Fibroblast of upper back skin (primary cell): ENCODE measurements at places on chromosomes 1 and 21.

- no peak for DNase-seq
Measured at GRCh38 chr1:80517062-80517461, 1283.7 kb upstream of the ADGRL2 start.

GRCh38 chr1:59755069-59755685, 59.6 kb upstream of the HOOK1 start:
- DNase-seq, result peak; percentile 77

- DNase-seq, result no peak
Measured at GRCh38 chr1:221794935-221795334, 53.0 kb upstream of the DUSP10 start.

GRCh38 chr1:80441664-80442063, 1359.1 kb upstream of the ADGRL2 start:
- DNase-seq, result no peak

GRCh38 chr1:169127305-169127704, 20.8 kb downstream of the ATP1B1 start:
- DNase-seq, result no peak

DNA sequence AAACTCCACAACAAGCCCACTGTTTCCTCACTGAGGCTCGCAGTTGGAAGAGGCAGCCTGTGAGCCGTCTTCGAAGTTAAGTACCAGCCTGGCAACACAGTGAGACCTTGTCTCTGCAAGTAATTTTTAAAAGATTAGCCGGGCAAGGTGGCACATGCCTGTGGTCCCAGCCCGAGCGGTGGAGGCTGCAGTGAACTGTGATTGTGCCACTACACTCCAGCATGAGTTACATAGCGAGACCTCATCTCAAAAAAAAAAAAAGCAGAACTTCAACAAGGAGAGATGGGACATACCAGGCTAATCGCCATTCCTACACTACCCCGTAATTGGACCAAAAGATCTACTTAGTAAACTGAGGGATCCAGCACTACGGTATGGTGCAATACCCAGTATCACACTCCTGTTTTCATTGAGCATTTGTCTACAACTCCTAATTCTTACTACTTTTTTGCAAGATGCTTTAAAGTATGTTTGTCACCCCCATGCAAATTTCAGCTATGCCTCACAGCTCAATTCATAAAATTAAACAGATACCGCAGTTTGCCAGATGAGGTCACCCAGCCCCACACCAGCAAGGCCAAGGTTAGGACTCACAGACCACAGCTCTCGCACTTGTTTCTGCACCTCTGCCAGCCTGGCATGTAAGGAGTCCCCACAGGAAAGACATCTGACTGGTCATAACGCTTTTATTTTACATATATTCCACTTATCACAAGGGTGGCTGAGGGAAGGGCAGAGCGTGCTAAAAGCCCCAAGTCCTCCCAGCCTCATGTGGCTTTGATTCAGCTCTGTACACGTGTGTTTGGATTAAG, 21.0 kb downstream of the SDE2 start:
- DNase-seq, result no peak

DNA sequence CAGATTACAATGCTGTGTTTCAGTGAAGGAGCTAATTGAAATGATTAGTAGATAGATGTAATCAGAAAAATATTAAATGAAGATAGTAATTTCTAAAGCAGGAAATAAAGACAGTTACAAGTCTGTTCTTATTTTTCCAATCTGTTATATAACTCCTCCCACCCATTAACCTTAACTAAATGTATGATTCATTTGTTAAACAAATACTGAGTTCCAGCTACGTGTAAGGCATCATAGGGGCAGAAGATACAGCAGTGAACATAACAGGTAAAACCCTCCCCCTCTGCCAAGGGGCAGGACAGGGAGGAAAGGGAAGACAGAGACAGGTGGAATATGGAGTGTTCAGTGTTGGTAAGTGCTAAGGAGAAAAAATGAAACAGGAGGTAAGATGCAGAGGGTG, at the start of gene FAM177B:
FAM177B (plus strand) TSS at position 231 of the 400 bp plus-strand sequence. CDS start 9,344 bp downstream, outside the sequence.
- no peak for DNase-seq

DNA sequence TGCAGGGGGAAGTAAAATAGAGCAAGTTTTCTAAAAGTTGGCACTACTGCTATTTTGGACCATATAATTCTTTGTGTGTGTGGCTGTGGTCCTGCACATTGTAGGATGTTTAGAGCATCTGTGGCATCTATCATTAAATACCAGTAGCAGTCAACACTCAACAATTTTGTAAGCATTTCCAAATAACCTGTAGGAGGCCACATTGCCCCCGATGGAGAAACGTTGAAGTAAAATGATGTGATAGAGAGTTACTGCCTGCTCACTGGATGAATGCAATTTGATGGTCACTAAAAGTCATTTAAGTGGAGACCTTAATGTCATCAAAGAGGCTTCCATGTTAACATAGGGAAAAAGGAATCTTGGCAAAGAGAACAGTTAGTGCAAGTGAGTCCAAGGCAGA, 560.8 kb downstream of the NEGR1 start:
- no peak for DNase-seq

GRCh38 chr21:25708467-25709065, 26.1 kb downstream of the ATP5PF start:
- peak; percentile 44 for DNase-seq

GRCh38 chr1:173663159-173663558, 6.5 kb downstream of the ANKRD45 start:
- no peak for DNase-seq

GRCh38 chr1:55049914-55050278, 10.5 kb downstream of the PCSK9 start:
- peak; percentile 43 for DNase-seq

DNA sequence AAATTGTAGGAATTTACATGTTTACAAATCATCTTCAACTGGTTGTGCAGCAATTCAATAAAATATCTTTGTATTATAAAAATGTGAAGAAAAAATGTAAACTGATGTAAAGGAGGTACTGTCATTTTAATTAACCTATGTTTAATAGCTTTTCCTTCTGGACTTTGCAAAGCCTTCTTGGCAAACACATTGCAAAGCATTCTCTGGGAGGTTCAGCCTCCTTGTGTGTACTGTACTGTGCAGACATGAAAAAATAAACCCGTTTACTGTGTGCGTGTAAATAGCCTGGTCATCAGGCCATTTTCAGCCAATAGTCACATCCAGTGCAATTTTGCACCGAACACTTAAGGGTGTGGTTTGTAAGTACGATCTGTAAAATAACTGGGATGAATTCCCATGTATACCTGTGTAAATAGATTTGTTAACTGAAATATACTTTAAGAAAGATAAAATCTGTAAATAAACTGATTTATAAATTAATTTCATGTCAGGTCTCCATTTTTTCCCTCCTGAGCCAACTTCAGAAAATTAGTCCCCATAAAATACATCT, 40.2 kb upstream of the QSOX1 start:
- no peak for DNase-seq

GRCh38 chr21:25133939-25134338, 473.3 kb downstream of the MRPL39 start:
- DNase-seq, result peak; percentile 82

GRCh38 chr1:170073893-170074249, 624 bp downstream of the KIFAP3 start:
- no peak for DNase-seq

DNA sequence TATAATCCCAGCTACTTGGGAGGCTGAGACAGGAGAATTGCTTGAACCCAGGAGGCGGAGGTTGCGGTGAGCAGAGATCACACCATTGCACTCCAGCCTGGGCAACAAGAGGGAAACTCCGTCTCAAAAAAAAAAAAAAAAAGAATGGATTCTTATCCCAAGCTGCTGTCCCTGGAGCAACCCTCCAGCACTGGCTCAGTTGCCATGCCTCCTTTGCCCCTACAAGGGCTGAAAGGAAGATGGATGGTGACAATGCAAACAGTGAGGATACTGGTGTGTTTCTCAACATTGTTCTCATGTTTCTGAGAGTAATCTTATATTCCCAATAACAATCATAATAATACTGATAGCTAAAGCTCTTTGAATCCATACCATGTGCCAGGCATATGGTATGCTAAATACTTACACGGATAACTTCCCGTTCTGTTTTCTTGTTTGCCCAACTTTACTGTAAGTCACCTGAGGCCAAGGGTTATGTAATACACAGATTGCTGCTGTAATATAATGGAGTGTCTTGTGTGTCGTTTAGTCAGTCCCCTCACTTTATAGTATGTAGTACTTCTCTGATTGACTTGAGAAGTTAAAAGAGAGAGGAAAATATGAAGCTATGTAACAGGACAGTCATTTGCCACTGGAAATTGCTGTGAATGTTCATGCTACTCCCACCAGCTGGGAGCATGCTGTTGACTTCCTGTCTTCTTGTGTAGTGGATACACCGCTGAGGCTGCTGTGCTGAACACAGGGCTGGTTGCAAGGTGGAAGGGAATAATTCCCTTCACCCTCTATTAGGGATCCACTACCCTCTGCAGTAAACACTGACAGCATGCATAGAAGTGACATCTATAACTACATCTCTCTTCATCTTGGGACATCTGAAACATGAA, 153.6 kb downstream of the CNIH3 start:
- DNase-seq, result no peak

DNA sequence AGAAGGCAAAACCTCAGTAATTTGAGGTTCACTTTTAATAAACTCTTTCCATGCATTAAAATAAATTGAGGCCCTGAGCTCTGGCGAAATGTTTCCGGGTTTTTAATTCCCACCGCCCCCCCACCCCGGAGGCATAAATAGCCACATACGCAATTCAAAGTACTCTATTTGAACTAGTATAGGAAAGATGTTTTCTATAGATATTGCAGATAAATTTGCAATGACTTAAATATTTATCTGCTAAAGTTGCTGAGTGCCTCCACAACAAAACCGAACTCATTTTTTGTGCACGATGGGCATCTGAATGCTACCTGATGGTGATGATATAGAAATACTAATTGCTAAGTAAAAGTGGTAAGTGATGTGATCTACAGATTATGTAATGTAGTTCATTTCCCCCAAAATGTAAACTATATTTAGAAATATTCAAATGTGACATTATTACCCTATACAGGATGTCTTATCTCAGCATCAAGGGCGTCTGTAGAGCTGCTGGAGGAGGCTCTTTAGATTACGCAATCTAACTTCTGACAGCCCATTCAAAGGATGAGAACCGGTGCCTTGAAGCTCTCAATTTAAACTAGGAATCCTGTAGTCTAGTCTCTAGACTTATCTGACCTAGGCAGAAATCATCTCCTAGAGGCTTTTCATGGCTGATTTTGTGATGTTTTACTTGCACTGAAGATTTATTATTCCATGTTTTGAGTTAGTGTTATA, 8.5 kb downstream of the IRF2BP2 start:
- DNase-seq, result peak; percentile 56

DNA sequence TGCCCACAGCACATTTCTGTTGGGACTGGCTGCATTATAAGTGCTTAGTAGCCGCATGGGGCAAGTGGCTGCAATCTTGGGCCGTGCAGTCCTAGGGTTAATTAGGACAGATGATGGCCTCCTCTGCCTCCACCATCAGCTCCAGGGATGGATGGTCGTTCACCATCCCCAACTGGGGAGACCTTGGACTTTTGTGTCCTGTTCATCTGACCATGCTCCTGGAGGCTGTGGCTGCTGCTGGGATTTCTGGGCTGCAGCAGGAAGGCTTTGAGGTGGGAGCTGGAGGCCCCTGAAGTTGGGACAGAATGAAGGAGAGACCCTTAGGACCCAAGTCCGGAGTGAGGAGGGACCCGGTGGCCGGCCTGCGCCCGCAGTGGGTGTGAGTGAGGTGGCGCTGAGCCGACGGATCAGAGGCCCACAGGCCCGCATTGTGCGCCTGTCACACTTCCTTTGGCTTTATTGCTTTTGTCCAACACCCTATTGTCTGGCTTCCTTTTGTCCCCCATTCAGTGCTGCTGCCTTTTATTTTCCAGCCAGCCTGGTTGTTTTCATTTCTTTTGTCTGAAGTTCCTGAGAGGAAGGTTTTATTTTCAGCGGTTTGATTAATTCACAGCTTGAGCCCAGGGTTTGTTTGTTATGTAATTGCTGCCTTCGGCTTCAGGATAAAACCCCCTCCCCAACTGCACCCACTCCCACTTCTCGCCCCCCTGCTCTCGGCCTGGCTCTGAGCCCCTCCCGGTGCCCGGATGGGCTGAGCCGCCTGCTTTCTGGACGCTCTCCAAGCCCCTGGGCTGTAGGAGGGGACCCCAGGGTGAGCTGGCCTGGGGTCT, 35.6 kb downstream of the SOX13 start:
- DNase-seq, result no peak

DNA sequence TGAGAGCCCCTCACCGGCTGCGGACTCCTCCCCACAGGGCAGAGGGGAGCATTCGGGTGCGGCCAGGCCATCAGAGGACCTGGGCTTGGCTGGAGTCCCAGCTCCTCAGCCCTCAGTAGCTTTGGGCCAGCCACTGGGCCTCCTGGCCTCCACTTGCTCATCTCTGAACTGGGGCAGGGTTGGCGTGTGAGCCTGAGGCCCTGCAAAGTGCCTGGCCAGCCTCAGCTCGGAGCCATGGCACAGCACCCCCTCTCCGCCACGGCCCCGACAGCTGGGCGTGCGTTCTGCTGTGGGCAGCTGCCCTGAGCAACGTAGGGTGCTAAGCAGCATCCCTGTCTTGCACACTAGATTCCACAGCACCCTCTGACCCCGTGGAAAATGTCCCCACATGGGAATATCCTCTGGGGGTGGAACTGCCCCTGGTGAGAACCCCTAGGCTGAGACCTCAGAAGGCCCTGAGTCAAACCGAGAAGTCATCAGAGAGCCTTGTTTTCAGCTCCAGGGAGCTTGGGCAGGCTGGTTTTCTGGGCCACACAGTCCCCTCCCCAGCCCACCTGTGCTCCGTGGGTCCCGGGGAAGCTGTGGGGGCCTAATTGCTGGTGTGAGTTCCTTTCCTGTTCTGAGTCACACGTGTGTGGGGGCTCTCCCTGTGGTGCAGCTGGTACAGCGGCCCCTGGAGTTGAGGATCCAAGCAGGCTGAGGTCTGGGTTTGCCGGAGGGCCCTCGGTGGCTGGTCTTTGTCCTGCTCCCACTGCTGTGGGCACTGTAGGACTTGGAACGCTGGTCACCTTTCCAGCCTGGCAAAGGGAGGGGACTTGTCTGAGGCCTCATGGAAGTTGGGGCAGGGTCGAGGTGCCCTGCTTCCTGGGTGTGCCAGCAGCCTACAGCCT, 24.5 kb downstream of the TP73 start:
- no peak for DNase-seq

DNA sequence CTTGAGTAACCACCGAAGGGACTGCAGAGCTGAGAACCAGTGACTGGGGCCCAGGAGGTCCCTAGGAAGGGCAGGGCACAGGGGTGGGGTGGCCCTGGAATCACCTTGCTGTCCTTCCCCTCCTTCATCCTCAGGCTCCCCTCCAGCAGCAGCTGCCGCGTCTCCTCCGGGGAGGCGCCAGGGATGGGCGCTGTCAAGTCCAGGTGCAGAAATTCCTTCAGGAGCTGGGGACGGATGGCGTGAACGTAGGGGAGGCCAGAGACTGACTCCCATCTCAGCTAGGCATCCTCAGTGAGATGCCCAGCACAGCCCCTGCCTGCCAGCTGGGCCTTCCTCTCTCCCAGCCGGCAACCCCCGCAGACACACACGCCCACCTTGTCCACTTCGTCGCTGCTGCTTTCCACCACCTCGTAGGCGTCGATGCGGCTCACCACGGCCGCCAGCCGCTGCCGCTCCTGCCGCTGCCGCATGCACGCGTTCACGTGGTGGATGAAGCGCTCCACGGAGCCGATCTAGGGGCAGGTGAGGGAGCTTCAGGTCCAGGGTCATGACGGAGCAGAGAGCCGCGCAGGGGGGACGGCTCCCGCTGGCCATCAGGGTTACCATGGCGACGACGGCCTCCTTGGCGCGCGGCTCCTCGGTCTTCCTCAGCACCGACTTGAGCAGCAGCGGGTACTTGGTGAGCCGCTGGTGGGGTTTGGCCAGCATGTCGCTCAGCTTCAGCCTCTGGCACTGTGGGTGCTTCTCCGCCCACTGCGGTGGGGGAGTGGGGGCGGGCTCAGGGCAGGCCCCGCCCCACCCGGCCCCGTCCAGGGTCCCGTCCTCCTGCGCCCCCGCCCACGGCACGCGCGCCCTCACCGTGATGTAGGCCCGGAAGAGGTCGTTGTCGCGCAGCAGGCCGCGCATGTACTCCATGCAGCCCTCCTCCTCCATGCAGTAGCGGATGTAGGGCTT, 4.4 kb upstream of the TNFRSF25 start:
- DNase-seq, result no peak
